ENCODE measurements at places on chromosomes 1 and 21.

- ATAC-seq: no peak
These were observed 4.2 kb downstream of the S100A6 start for GRCh38 chr1:153531638-153532037.

- ATAC-seq: no peak
These were observed 136.1 kb upstream of the HOOK1 start for GRCh38 chr1:59678493-59679228.

DNA sequence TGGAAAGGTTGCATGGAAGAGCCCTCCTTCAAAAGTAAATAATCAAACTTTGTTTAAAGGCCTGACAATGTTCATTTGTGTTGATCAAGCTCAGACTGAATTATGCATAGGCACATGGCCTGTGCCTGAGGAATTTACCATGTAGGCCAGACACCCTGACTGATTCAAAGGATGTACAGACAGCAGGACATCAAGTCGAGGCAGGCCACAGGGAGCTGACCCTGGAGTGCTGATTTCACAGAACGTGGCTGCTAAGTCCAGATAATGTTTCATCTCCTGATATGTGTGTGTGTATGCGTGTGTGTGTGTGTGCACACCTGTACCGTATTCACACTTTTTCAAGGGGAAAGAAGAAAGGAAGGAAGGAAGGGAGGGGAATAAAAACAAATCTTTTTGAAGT, 34.1 kb downstream of the NAV1 start:
- no peak for ATAC-seq

DNA sequence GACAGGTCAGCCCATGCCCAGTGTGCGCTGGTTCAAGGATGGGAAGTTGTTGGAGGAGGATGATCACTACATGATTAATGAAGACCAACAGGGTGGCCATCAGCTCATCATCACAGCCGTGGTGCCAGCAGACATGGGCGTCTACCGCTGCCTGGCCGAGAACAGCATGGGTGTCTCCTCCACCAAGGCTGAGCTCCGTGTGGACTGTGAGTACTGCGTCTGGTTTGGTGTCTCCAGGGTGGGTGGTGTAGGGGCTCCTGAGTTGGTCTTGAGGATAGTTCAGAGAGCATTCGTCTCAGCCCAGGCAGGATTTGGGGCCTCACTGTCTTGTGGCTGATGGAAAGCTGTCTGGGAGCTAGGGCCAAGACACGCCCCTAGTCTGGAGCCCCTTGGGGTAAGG, 83.2 kb downstream of the TRIM11 start:
- no peak for ATAC-seq

DNA sequence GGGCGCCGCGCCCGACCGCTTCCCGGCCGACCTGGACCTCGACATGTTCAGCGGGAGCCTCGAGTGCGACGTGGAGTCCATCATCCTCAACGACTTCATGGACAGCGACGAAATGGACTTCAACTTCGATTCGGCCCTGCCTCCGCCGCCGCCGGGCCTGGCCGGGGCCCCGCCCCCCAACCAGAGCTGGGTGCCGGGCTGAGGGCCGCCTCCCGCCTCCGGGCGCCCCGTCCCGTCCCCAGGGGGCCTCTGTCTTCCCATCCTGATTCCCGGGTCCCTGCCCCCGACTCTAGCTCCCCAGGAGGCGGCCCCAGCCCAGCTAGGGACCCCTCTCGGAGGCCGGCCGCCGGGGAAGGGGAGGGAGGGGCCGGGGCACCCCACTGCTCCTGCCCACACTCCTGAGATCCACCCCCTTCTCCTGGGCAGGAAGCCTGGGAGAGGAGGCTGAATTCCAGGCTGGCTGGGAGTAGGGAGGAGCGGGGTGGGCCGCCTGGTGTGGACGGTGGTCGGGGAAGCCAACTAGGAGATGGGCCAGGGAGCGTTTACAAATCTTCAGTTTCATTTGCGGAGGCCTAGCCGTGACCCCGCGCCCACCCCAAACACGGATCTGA, 21.4 kb downstream of the FOXO6 start:
- peak; percentile 9 for ATAC-seq

DNA sequence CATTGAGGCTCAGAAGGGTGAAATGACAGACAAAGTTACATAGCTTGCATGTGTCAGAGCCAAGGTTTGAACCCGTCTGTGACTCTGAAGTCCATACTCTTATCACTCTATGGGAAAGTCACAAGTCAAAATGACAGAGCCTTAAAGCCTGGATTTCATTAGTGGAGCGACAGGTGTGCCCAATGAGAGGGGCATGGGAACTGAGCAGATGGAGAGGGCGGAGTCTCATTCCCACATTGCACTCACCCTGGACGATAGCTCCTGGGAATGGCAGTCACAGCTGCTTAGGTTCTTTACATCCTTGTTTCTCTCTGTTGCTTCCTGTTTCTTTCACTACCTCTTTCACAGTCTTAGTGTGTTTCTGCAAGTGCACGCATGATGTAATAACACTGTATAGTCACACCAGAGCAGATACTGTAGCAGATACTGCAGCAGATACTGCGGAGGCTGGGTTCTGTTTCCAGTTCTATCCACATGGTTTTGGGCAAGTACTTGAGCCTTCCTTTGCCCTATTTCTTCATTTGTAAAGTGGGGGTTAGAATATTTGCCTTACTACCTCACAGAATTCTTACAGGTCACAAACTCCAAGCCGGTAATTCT, 127.2 kb downstream of the ZSCAN20 start:
- ATAC-seq: no peak

DNA sequence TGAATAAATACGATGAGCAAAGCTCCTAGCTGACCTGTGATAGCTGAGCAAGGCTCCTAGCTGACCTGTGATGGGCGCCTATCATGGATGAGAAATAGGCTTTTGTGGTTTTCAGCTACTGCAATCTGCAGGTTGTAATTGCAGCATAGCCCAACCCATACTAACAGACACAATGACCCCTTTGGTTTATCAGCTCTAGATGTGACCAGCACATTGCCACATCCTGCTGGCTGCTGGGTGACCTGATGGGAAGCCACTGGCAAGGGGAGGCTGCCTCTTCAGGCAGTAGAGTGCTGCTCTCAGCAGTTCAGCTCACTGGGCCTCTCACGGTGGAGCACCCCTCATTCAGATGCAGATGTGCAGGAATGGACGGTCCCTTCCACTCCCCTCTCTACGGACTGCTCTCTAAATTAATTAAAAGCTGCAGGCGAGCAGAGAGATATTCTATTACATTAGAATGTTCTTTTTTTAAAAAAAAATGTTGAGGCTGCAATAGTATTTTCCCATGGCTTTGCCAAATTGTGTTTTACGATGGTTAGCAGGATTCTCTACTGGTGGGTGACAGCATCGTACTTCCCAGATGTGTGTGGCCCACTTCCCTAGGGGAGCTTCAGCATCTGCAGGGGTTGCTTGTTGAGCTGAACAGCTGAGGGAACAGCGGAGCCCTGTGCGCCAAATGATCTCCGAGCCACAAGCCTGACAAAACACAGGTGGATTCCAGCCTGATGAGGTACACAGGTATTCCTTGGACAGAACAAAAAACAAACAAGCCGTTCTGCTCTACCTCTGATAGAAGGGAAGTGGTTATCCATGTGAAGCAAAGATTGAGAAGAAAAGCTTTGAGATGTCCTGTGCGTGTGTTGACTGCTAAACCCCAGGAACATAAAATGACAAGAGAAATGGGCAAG, 65.0 kb downstream of the SYT6 start:
- ATAC-seq: no peak

DNA sequence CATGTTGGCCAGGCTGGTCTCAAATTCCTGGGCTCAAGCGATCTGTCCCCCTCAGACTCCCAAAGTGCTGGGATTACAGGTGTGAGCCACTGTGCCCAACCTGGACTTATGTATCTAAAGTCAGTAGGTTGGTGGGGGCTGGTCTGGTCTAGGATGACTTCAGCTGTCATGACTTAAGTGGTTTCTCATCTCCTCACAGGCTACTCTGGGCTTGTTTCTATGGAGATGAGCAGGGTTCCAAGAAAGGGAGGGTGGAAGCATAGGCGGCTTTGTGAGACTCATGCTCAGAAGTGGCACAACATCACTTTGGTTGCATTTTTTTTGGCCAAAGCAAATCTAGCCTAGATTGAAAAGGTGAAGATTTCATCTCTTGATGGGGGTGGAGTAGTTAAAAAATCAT, 115.9 kb upstream of the IVNS1ABP start:
- peak; percentile 95 for ATAC-seq

DNA sequence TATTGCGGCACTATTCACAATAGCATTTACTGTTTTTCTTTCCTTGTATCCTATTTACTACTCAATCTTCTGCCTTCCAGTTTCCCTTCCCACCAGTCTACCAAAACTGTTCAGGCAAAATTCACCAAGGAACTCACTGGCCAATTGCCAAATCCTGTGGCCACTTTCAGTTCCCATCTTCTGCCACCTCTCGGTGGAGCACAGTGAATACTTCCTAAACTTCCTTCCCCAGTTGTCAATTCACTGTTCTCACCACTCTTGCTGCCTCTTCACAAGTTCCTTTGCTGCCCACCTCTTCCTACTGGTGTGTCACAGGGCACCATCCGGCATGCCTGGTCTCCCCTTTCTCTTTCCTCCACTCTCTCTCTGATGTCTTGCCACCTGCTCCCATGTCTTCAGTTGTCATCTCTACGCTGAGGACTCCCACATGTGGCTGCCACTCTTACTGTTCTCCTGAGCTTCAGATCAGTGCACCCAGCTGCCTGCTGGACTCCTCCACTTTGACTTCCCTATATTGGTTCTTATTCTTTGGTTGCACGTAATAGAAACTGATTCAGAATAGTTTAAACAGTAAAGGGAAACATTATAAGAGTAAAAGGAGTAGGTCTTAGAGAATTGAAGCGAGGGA, 114.4 kb downstream of the PIK3R3 start:
- ATAC-seq: no peak

- ATAC-seq: no peak
These were observed 276.9 kb downstream of the SIPA1L2 start for GRCh38 chr1:232353001-232353400.

DNA sequence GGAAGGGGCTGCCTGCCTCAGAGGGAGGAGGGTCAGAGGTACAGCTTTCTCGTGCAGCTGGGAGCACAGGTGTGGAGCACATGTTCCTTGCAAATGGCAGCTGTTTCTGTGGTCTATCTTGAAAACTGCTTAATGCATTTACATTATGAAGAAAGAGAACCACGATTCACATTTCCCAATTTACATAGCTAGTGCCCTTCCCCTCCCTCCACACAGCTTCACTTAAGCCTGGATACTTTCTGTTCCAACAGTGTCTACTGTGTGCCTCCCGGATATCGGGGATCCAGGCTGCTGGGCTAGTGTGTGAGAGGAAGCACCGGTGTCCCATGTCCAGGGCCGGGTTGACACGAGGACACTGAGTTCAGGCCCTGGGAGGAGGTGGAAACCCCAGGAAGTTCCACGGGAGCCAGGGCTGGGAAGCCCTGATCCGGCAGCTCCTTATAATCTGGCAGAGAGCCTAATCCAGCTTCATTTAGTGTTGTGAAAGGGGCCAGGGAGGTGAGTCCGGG, 31.6 kb downstream of the TMCC2 start:
- no peak for ATAC-seq

DNA sequence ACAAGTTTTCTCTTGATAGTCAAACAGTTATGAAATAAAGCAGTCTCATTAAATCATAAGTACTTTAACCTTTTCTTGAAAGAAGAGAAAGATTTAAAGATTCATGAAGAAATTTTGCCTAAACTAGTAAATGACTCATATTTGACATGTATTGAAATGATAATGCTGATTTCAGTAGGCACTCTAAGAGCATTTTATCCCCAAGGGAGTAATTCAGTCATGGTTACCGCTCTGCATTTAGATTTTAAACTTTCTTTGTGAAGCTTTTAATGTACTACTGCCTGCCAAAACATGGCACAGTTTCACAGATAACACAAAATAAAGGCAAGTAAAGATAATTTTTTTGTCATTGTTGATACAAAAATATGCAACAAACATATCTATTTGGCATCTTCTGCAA, 6.8 kb downstream of the USH2A start:
- ATAC-seq: no peak

DNA sequence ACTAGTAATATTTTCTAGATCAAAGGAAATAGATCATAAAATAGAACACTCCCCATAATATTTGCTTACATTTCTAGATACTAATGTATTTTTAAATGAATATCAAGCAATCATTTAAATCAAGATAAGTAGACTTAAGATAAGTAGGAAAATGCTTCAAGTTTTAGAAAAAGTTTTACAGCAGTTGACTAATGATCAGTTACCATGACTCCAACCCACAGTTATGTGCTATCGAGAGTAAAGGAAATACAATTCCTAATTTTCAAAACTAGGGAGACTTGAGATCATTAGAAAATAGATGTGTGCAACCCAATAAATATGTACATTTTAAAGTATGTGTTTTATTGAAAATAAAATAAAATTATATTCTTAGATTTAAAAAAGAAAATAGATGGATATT, 95.0 kb downstream of the DENND1B start:
- ATAC-seq: no peak

DNA sequence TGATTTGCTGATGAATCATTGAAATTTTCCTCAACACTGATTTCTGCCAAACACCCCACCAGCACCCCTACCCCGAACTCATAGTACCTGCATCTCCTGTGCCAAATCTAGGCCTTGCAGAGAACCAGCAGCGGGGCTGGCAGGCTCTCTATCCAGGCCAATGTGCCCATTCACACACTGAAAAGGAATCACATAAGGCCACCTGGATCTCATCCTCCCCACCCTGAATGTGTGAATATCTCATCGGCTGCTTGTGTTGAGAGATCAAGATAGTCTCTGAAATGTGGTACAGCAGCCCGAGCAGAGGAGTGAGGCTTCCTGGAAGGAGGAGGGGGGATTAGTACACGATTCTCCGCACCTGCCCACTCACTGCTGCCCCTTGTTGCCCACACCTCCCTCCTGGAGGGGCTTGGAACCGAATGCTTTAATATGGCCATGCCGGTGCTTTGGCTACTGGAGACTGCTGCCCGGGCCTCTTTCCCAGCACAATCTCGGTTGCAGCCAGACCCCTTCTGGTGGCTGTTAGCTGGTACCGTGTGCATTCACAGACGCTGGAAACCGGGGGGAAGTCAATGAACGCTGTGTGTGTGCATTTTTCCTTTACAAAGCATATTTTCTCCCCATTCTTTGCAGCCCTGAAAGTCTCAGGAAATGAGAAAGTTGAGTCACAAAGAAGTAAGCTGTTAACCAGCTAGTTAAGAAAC, 619.5 kb downstream of the MATN1 start:
- ATAC-seq: no peak

DNA sequence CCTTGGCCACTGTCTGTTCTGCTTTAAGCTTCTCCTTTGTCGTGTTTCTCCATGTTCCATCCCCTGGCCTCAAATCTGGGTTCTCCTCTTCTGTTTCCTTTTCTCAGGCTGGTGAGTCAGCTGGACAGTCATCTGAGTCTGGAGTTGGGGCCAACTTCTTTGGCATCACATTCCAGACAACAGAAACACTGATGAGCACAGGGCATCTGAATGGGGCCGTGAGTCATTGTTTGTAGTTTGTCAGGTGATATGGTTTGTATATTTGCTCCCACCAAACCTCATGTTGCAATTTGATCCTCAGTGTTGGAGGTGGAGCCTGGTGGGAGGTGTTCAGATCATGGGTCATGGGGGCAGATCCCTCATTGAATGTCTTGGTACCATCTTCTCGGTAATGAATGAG, 14.3 kb upstream of the OLIG2 start:
- no peak for ATAC-seq

DNA sequence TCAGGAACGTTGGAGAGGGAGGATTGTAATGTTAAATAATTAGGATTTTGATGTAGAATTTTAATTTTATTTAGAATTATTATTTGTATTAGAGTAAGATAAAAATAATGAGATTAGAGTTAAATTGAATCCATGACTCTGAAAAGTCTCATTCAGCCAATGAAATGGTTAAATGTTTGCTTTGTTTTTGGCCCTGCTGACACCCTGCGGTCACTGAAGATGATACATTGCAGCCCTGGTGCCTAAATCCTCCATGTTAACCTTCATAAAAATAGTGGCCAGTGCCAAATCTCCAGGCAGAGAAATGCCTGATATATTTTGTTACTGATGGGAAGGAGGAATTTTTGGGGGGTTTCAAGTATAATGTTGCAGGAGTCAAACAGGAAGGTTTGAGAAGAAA, 27.3 kb upstream of the RLF start:
- ATAC-seq: no peak
